Cardiac fibroblast (primary cell): ENCODE measurements at places on chromosomes 4 and X.

- no peak for DNase-seq
Measured at GRCh38 chr4:175691791-175692190, 120.3 kb downstream of the GPM6A start.

GRCh38 chrX:38086451-38087215 lies 80.3 kb downstream of the SYTL5 start:
- peak; percentile 48 for DNase-seq

DNA sequence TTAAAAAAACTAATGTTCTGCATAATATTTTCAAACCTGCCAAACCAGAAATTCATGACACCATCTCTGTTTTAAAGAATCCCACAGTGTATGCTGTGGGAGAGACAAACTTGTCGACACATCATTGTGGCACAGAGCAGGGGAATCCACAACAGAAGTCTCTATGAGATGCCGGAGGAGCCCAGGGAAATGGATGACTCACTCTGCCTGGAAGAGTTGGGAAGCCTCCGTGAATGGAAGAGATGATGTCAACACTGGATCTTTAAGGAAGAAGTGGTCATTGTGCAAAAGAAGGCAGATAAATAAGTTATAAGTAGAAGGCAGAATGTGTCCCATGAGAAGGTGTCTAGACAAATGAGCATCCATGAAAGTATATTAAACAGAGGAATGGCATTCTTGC lies 595.1 kb downstream of the RAB28 start:
- DNase-seq = peak; percentile 5

DNA sequence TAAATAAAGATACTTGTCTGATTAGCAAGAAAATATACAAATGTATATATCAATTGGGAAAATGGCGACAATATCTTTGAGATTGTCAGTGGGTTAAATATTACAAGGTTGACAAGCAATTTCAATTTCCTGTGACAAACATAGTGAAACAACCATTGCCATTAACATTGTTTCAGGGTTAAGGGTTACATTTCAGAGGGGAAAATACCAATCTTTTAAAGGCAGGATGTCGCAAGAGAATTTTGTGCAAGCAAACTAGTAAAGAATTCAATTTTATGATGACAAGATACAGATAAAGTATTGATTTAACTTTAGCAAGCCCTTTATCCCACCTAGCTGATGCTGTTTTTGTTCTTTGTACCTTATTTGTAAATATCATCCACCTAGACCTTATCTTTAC lies 305.8 kb upstream of the GRIA3 start:
- no peak for DNase-seq

GRCh38 chr4:181525634-181526033 lies 717.6 kb upstream of the TENM3 start:
- DNase-seq = no peak
